Activated effector memory CD4-positive, alpha-beta T cell treated with Interleukin-2 at 50 U/mL for 16 hours (primary cell): ENCODE measurements at places on chromosomes 5 and 9.

GRCh38 chr5:73540192-73540591 is 25.2 kb downstream of the ANKRA2 start:
- DNase-seq = no peak

GRCh38 chr9:4324513-4324912 is 24.6 kb upstream of the GLIS3 start:
- no peak for DNase-seq

- DNase-seq = no peak
Observed at GRCh38 chr5:119338326-119338946, 17.4 kb upstream of the TNFAIP8 start.

GRCh38 chr5:135031813-135032694 is 2.0 kb downstream of the PITX1 start:
- DNase-seq = no peak

- DNase-seq = no peak
Observed at GRCh38 chr9:87836951-87837705, 45.5 kb upstream of the SPATA31E1 start.

DNA sequence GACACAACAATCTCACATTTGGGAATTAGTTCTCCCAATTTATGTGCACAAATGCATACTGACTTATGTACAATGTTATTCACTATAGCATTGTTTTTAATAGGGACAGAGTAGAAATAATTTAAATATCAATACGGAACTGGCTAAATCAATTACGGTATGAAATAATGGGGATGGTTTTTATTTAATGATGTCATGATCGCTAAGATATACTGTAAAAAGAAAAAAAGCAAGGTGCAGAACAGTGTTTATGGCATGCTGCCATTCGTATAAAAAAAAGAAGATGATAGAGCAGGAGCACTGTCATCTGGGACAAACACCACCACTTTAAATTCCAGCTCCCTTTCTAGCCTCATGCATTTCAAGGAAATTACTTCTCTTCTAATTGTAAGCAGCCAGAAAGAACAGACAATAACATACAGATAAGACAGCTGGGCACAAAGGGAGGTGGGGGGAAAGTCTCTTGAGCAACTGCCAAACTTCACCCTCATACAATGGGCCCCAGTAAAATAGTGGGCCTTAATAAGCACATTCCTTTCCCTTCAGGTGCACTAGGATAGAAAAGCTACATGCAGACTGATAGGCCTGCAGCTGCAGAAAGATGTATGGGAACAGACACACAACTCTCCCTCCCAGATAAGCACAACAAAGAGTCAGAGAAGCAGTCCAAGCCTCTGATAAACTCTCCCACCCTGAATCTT is 8.4 kb downstream of the SREK1IP1 start:
- no peak for DNase-seq

DNA sequence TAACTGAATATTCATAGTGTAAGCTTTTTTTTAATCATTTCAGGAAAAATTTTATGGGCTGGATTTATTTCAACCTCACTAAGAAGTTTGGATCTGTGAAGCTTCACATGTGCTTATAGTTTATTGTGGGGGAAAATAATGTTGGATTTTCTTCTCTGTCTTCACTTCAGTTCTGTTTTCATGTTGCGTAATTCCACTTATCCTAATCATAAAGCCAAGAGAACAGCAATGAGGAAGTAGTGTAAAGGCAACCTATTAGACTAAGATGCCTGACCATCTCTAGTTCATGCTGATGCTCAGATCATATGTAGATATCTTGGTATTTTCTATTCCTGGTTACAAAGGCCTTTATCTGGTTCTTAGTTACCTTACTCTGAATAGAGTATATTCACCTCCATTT is 50.0 kb downstream of the CD180 start:
- no peak for DNase-seq

DNA sequence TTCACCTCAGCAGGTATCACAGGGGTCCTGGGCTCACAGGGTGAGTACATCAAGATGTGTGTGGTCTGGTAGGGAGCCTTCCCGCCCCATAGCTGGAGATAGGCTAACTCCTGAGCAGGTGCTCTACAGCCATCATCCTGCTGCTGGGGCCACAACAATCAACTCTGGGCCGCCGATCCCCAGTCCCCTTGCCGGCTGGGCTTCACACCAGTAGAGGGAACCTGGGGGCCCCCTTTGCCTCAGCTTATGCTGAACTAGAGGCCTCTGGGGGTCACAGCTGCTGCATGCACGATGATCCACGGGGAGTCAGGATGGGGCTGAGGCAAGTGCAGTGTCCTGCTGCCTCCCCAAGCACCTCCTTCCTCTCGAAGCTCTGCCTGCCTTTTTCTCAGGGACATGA is 46.5 kb downstream of the IRF1 start:
- DNase-seq = no peak

GRCh38 chr5:160166973-160167623 is 47.8 kb upstream of the PWWP2A start:
- DNase-seq = no peak
